ENCODE measurements at places on chromosomes 7 and 10. TPM values are rescaled to one million over a fixed set of nuclear protein-coding genes. Genes with fewer than 3 reads are reported as not detected.

Gene LLCFC1
- not detected for total RNA-seq

GRCh38 chr10:29471544-29471859, 163.3 kb downstream of the SVIL start:
- DNase-seq, result peak; percentile 77

Gene IL6
- 14.3 TPM for total RNA-seq

DNA sequence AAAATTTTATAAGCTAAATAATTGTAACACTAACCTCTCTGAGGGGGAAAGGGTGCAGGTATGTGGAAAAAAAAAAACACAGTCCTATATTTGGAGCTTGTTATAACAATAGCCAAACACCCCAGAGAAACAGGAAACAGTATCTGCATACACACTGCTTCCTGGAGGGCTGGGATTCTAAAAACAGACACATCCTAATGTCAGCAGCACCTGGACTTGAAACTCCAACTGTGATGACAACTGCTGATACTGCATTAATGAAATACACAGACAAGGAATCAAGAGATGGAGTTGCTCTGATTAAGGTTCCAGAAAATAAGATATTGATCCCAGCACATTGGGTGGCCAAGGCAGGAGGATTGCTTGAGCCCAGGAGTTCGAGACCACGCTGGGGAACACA, 9.3 kb downstream of the DAGLB start:
- no peak for DNase-seq

DNA sequence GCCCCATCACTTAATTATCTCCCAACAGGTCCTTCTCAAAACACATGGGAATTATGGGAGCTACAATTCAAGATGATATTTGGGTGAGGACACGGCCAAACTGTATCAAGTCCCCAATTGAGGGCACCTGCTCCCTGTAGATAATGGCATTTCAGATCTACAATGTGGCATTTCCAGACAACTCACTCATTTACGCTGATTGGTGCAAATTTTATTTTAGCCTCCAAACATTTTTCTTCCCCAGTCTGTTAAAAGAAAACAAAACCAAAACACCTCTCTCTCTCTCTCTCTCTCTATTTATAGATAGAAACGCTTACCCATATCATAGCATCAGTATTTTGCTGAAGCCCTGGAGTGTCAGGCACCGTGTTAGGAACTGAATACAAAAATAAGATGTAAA, 148.7 kb upstream of the KLF6 start:
- no peak for DNase-seq

- peak; percentile 86 for DNase-seq
These were observed 39.2 kb upstream of the JCAD start for GRCh38 chr10:30098629-30099028.

DNA sequence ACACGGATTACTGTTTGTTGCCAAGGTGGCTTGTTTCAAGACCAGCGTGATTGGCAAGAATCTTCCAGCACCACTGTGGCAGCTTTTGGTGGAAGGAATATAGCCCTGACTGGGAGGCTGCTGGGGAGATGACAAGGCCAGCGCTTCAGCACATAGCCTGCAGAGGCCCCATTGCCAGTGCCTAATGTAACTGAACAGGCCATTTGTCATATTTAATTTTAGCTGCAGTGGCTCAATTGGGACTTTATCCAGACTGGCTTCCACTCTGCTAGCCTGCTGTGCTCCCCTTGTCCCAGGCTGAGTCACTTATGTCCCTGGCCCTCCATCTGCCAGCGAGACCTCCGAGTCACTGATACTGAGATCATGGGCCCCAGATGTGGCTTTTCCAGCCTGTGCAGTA, 483.1 kb downstream of the GALNT17 start:
- DNase-seq, result peak; percentile 69

Measured in RPMI7951 (cell line).